Spleen (tissue), 13 donors: ENCODE measurements at places on chromosomes 3 and 15. TPM values are rescaled to one million over a fixed set of nuclear protein-coding genes. Genes with fewer than 3 reads are reported as not detected.

GRCh38 chr3:119148493-119149180 lies 2.7 kb downstream of the TEX55 start:
- no peak for DNase-seq

- no peak for DNase-seq
Measured at GRCh38 chr3:120763601-120764000, 21.1 kb downstream of the GTF2E1 start.

DNA sequence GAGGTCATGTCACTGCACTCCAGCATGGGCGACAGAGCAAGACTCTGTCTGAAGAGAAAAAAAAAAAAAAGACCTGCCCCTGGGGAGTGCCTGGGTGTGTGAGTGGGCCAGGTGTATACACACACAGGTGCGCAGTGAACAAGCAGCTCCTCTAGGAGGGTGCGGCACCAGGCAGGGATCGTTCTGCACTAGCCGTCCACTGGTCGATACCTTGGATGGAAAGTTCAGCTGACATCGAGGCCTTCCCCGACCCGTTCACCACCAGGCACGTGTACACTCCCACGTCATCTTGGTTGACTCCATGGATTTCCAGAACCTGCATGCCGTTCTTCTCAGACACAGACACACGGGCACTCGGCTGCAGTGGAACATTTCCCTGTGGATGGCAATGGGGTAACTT lies 147.0 kb downstream of the MYLK start:
- DNase-seq: peak; percentile 68

The BUB1B gene
- 8.5 TPM for total RNA-seq

The LMLN gene
- 3.4 TPM for total RNA-seq

The XCR1 gene
- total RNA-seq: 5.2 TPM

The ALDH1A3 gene
- total RNA-seq: 5.1 TPM

- no peak for DNase-seq
Measured at GRCh38 chr3:31922962-31923361, 58.1 kb downstream of the OSBPL10 start.

The TRIM59 gene
- 14.4 TPM for total RNA-seq

The AADACL2 gene
- total RNA-seq: not detected

GRCh38 chr3:127276995-127277394 lies 10.9 kb downstream of the PRR20G start:
- DNase-seq: no peak

DNA sequence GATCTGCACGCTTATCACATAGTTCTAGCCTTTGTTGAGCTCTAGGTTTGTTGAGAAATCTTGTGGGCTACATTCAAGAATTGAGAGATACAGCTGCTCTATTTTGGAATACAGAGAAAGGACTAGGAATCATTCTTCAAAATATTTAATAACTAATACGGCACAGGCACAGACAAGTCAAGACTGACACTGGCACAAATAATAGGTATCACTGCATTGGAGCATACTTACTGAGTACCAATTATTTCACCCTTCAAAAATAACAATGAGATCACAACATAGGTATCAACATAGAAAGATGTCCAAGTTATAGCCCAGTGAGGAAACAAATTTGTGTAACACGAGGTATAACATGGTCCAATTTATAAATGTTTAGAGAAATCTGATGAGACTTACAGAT lies 133.7 kb upstream of the TSC22D2 start:
- no peak for DNase-seq

DNA sequence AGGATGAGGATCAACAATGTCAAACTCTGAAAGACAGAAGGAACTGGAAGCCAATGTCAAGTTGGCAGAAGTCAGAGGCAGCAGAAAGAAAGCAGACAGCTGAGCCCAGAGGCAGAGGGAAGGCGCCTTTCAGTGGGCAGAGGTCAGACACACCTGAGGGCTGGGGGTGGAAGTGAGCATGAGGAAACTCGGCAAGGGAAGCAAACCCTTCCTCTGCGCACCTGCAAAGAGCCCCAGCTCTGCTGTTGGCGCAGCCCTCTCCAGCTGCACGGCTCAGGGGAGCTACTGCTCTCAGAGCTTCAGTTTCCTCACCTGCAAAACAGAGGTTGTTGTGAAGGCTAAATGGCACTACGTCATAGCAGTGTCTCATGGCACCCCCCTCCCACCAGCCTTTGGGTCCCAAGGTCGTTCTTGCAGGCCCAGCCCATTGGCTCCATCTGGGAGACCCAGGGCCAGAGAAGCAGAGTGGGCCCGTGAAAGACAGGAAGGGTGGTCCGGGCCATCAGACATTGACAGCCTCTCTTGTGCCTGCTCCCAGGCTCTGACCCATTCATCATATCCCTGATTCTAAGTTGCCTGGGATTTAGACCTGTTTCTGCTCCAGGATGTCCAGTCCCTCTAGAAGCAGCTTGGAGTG lies 53.3 kb upstream of the SLC6A11 start:
- DNase-seq: no peak

DNA sequence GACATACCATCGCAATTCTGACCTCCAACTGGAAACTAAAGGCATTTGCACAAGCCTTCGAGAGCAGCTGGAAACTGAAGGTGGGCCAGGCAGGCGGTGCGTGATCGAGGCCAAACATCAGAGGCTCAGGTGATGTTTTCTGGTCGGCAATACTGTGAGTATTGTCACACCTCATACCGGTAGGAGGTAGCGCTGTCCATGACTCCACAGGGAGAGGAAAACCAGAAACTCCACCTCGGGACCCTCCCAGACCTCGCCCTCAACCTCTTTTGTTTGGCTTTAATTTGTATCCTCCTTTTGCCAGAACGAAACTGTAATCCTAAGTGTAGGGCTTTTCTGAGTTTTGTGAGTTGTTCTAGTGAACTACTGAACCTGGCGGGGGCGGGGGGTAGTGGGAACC lies 43.6 kb downstream of the LDHAL6B start:
- DNase-seq: no peak

The TRH gene
- not detected for total RNA-seq

The STXBP5L gene
- not detected for total RNA-seq

DNA sequence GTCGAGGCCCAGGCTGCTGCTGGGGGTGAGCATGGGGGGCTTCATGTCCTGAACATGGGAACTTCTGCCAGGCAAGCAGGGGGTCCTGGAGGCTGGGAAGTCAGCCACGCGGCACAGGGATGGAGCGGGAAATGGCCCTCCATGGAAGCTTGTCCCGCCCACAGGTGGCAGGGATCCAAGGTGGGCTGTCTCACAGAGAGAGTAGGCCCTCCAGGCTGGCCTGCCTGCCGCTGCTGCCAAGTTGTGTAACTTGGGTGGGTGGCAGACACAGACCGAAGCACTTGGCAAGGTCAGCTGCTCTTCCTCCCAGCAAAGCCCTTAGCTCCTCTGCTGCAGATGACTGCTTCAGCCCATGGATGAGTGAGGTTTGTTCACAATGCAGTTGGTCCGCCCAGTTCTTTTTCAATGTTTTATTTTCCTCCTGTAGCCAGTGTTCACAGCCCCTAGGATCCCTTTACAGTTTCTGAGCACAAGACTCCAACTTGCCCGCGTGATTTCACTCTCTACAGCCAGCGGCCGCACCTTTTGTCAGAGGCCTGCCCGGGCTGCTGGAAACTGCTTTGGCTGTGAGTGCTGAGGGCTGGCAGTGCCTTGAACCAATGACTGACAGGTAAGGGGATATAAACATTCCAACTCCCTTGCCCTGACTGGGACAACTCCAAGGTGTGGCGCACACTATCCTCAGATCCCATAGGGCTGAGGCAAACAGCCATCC lies 26.7 kb downstream of the HCN4 start:
- DNase-seq: no peak

DNA sequence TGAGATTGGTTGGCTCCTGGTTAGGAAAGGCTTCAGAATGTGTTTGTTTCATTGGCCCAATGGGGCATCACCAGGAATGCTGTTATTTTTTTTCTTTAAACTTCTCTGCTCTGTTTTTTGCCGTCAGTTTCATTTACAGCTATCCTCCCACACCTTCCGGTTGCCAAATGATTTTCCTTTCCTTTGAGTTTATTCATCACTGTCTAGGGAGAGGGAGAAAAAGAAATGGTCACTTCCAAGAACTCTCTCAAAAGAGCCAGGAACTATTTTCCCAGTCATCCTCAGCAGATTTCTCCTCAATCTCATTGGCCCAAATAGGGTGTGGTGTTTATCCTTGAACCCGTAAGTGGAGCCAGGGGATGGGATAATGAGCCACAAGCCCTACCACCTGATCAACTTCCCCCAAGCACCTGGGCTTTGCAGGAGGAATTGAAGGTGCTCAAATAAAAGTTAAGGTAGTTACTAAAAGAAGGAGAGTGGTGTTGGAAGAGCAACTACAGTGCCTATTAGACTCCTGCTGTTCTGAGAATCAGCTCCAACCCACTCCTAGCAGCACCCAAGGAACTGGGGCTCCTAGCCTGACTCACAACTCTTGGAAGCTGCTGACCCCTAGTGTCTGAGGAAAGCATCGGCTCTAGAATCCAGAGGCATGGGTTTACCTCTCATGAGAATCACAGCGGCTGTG lies 183.8 kb upstream of the IL12A start:
- no peak for DNase-seq

DNA sequence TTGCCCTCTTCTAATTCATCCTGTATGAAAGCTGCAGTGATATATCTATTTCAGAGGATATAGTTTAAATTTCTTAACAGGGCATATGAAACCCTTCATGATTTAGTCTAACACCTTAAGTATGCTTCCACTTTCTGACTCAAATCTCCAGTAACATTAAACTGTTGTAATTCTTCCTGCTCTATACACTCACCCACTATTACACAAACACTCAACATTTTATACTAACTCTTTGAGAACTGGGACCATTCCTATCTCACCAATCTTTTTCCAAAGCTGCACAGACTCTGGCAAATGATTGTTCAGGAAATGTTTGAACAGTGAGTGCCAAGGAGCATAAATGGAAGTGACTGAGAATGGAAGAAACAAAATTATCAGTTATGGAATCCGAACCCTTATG lies 560.4 kb upstream of the DPPA4 start:
- no peak for DNase-seq

DNA sequence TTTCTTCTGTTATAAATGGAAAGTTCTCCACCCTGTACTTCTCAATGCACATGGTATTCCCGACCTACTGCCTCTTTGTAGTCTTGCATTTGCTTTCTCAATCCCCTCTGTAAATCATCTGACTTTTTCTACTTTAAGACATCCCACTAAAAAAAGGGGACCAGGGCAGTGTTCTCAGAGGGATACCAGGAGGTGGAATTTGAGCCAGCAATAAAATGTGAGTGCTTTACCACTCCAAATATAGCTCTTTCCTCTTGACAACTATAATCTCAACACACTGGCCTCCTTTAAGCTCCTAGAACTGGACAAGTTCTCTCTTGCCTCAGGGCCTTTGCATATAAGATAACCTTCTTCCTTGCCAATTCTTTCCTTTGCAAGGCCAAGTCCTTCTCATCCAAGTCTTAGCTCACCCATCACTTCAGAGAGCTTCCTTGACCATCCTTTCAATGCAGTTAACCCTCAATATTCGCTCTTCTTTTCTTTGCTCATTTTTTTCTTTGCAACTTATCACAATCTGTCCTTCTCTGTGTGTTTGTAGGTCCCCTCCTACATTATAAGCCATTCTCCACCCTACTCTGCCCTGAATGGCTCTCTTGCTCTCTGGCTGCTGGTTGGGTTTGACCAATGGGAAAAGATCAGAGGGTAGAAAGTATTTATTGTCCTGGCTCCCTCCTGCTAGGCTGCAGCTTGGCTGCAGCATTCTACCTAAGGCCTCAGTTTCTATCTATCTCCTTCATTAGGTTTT lies 93.4 kb downstream of the PRICKLE2 start:
- DNase-seq: no peak

- DNase-seq: no peak
Measured at GRCh38 chr3:141913150-141913811, 36.8 kb downstream of the ATP1B3 start.

The TTC23 gene
- 17.0 TPM for total RNA-seq

DNA sequence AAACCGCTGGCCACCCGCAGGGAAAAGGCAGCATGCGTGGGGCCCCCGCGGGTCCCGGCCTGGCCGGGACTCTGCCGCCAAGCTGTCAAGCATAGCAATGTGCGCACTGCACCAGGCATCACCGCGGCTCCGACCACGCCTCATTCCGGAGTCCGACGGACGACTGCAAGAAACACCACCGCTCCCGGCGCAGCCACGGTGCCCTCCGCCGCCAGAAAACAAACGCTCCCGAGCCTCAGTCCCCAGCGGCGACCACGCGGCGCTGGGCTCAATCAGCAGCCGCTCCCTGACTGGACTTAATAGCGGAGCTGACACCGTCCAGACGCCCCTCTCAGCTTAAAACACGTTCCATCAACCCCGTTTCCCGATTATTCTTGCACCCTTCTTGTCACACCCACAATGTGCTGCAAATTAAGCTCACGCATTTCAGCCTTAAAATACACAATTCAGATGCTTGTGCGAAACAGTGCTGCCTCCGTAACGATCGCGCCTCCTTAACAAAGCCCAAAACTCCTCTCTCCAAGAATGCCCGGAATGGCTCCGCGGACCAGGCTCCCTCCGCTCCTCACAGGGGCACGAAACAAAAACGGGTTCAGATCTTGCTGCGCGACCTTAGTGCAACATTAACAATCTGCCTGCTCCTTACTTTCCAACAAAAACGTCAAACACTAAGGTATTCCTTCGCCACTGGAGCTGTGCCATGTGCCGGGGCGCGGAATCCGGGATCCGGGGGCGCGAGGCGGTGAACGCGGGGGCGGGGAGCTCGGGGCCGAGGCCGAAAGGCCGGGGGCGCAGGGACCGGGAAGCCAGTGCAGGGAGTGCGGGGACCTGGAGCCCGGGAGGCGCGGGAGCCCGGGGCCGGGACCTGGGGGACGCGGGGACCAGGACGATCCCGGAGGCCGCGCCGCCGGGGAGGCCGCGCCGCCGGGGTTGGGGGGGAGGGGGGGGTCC lies 655 bp downstream of the CYFIP1 start:
- peak; percentile 86 for DNase-seq

GRCh38 chr3:23455775-23456174 lies 252.6 kb downstream of the UBE2E2 start:
- no peak for DNase-seq

DNA sequence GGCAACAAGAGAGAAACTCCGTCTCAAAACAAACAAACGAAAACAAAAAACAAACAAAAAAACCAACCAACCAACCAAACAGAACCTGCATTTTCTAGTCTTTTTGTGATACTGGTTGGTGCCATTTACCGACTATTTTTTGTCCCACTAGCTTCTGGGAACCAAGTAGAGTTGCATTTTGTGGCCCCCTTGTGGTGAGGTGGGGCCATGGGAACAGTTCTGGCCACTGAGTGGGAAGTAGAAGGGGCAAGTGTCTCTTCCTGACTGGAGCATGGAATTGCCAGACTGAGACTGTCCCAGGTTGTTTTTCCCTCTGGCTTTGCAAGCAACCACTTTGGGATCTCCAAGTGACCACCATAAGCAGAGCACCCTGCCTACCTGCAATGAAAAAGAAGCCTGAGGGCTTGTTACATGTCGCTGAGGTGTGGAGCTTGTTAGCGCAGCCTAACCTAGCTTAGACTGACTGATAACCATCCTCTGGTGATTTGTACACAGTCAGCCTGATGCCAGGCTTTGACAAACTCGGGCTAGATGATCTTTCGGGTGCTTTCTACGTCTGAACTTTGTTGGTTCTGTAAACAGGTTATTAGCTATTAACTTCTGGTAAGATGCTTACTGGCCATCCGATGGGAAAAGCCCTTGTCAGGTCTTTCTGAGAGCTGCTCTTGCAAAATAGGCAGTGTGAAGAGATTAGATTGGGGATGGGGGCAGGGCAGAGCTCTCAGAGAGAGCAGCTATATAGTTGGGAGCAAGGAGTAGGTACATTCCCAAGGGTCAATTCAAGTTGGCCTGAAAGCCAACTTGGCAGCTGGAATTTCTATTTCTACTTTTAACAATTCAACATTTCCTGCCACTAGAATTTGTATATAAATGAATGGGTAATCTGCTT lies 172.2 kb downstream of the SSR3 start:
- DNase-seq: no peak

The TMC3 gene
- not detected for total RNA-seq

GRCh38 chr3:100984308-100984707 lies 8.9 kb downstream of the ABI3BP start:
- no peak for DNase-seq

The MAPK6 gene
- 17.9 TPM for total RNA-seq
